ENCODE measurements at places on chromosomes 1 and 21. TPM values are rescaled to one million over a fixed set of nuclear protein-coding genes. Genes with fewer than 3 reads are reported as not detected.

Gene SIM2
- total RNA-seq, result 0.33 TPM

Gene SERBP1
- total RNA-seq, result 218 TPM

Gene TMEM125
- total RNA-seq, result not detected

Gene PLA2G5
- 9.4 TPM for total RNA-seq

Gene UBE2U
- not detected for total RNA-seq

Gene C1orf226
- total RNA-seq, result 4.2 TPM

Gene CHODL
- 0.66 TPM for total RNA-seq

Gene KRTAP13-4
- not detected for total RNA-seq

Gene PRAMEF18
- not detected for total RNA-seq

Gene TRIM58
- 0.32 TPM for total RNA-seq

Gene FAM151A
- total RNA-seq, result 0.16 TPM

Gene SIPA1L2
- 46.9 TPM for total RNA-seq

Gene TMEM51
- 1.6 TPM for total RNA-seq

Gene NTPCR
- 40.1 TPM for total RNA-seq

Gene WDR64
- total RNA-seq, result not detected

Gene FABP3
- total RNA-seq, result 7.9 TPM

Gene NOS1AP
- 11.8 TPM for total RNA-seq

Gene SEC16B
- 3.8 TPM for total RNA-seq

Gene PKP1
- total RNA-seq, result 0.96 TPM

Gene OR2M3
- under 0.01 TPM for total RNA-seq

Gene SYCP1
- not detected for total RNA-seq

Gene CR1
- 14.7 TPM for total RNA-seq

All from breast epithelium (tissue), 4 donors.